ENCODE measurements at places on chromosomes 12 and 14.
A peak's percentile ranks its signal among the peaks of the same experiment; 100 is the strongest.

GRCh38 chr12:25195056-25195971 is at the start of the genes DNAI7 and ETFRF1:
TSS of gene DNAI7 (minus strand) at chr12:25195160. CDS start at chr12:25195078, 82 bp downstream.
TSS of gene ETFRF1 (plus strand) at chr12:25195237. CDS start at chr12:25203957, 8,720 bp downstream.
- DNase-seq: peak; percentile 100

GRCh38 chr12:113443030-113443539 is 20.9 kb downstream of the SDSL start:
- DNase-seq: no peak

- DNase-seq: no peak
Measured at GRCh38 chr14:90559811-90560492, 163.1 kb downstream of the CALM1 start.

GRCh38 chr12:16238661-16239060 is 38.8 kb downstream of the SLC15A5 start:
- DNase-seq: no peak

GRCh38 chr14:101534198-101534597 is 27.1 kb upstream of the DIO3 start:
- no peak for DNase-seq

DNA sequence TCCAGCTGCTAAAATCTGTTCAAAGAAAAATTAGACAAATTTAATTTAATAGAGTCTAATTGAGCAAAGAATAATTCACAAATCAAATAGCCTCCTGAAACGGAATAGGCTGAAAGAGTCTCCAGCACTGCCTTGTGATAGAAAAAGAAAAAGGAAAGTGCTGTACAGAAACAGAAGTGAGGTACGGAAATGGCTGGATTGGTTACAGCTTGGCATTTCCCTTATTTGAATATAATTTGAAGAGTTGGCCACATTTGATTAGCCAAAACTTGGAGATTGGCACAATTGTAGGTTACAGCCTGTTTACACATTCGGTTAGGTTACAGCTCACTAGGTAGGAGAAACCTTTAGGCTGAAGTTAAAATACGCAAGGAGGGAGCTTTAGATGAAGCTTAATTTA is 24.8 kb upstream of the PCED1B start:
- no peak for DNase-seq

DNA sequence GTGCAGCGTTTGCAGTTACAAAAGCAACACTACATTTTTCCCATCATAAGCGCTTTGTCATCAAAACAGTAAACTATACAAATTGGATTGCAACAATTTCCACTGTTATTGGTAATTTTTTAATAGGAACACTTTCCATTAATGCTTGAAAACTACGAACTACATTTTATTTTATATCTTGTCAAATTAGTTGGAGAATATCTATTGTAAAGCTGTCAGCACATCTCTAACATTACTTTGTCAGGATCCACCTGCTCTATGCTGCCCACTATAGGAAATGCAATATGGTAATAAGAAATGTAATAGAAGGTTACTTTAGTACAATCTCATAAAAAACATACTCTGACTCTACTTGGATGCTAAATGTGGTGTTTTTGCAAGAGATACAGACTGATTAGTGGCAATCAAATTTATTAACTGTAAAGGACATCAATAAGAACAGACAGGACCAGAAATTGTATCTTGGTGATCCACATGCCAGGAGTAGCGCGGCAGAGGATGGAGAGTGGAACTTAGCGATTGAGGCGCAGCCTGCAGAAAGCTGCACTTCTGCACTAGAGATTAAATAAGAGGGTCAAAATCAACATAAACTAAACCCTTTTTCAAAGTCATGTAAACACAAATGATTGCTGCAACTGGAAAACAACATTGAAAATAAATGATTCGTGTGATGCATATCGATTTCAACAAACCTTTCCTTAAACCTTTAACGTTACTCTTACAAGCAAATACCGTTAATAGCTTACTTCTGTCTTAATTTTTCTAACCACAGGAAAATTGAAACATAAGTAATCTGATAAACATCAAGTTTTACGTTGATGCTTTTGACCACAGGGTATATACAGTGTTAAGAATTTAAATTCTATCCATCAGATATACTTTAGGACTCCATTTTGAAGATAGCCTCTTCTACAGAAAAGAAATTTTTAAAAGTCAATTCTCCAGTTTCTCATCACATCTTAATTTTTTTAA is 3.6 kb upstream of the ARID2 start:
- peak; percentile 64 for DNase-seq

GRCh38 chr12:68374307-68374982 is 42.3 kb upstream of the MDM1 start:
- no peak for DNase-seq

DNA sequence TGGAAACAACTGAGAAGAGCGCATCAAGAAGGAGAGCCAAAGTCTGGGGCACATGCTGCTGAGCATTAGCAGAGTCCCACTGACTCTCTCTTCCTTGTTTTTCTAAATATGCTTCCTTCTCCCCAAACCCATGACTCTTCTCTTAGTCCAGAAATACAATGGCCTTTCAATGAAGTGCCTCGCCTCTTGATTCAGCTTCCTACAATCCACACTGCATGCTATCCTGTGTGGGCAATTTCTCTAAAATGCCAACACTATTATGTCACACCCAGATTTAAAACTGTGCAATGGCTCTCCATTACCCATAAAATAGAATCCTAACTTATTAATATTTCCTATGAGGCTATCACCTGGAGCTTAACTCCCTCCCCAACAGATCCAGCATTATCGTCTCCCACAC is 198.6 kb downstream of the RPAP3 start:
- no peak for DNase-seq

- DNase-seq: peak; percentile 73
Measured at GRCh38 chr12:106227641-106228319, 20.0 kb downstream of the CKAP4 start.

DNA sequence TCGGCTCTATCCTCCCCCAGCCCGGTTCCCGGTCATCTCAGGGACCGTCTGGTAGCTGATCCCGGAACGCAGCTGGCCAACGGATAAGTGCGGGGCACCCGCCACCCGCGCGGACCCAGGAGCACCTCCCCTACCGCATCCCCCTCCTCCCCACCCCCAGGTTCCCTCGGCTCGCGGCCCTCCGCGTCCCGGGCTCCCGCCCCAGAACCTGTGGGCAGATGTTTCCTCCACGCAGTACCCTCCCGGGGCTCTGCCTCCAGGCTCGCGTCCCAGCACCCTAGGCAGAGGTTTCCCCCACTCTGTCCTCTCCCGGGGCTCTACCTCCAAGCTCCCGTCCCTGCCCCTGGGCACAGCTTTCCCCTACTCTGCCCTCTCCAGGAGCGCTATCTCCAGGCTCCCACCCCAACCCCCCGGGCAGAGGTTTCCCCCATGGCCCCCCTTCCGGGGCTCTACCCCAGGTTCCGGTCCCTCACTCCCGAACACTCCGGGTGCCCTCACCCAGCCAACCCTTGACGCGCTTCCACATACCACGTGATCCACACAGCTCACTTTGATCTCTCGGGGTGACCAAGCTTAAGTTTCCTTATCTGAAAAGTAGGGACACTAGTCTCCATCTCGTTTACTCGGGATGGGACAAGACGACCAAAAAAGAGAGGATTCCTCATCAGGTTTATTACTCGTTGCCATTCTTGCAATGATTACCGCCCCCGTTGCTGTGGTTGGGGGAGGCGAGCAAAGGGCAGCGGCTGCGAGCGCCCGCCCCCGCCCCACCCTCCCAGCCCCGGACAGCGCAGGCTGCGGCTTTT is at the start of gene CCDC38:
TSS of gene CCDC38 (minus strand) at position 91 of the 806 bp plus-strand sequence. CDS start 6,105 bp downstream, outside the sequence.
- peak; percentile 85 for DNase-seq

DNA sequence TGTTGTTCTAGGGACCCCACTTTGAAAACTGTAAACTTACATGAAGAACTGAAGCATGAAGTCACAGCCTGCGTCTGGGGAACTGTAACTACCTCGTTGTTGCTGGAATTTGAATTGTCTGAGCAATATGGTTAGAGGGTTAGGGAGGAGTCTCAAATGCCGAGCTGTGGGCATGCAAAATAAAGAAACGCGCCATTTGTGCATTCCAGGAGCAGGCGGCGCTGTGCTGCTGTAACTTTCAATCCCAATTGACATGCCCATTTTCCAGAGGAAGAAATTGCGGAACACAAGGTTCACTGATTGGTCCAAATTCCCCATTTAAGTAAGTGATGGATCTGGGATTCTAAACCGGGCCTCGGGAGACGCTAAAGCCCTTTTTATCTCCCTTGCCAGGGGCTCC is 61.3 kb downstream of the ZNF664 start:
- DNase-seq: no peak

GRCh38 chr14:56092763-56093162 is 25.4 kb upstream of the PELI2 start:
- DNase-seq: no peak

DNA sequence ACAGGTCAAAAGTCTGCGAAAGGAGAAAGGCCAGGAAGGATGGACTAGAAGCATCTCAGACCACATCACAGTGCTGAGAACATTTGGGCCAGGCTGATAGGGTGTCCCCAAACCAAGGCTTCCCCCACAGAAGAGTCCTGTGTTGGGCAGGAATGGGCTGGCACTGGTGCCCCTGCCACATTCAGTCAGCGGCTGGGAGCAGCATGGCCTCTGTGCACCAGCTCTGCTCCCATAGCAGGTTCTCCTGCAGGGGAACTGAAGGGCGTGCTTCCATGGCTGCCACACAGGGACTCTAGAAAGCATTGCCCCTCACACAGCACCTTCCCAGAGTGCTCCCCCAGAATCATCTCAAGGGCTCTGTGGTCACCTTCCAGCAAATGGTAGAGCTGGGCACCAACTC is 17.5 kb downstream of the EVL start:
- DNase-seq: no peak

DNA sequence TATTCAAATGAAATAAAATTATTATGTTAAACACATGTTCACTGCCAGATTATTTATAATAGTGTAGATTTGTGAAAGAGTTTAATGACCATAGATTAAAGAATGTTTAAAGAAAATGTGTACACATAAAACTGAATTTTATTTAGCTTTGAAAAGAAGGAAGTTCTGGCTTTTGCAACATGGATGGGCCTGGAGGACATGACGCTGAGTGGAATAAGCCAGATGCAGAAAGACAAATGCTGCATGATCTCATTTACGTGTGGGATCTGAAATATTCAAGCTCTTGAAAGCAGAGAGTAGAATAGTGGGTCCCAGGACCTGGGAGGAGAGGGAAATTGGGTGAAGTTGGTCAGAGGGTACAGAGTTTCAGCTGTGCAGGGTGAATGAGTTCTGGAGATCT is 1261.2 kb downstream of the TMEM121 start:
- no peak for DNase-seq

GRCh38 chr12:19778797-19779196 is 339.5 kb downstream of the AEBP2 start:
- no peak for DNase-seq

DNA sequence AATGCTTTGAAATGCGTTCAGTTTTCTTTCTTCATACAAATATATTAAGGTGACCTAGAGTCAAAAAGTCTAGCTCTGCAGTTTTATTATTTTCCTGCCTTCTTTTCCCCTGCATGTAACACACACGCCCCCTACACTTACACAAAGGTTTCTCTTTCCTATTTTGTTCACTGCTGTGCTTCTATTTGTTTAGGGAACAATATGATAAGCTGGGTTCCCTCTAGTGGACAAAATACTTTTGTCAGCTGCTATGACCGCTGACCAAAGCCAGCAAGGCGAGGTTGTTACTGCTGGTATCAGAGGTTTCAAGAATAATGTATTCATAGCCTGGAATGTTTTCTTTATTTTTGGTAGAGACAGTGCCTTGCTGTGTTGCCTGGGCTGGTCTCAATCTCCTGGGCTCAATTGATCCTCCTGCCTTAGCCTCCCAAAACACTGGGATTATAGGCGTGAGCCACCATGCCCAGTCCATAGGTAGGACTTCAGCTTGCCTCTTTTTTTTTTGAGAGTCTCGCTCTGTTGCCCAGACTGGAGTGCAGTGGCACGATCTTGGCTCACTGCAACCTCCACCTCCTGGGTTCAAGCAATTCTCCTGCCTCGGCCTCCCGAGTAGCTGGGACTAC is 33.4 kb downstream of the FNTB start:
- DNase-seq: peak; percentile 79

GRCh38 chr14:90675399-90675798 is 140.8 kb downstream of the TTC7B start:
- no peak for DNase-seq

DNA sequence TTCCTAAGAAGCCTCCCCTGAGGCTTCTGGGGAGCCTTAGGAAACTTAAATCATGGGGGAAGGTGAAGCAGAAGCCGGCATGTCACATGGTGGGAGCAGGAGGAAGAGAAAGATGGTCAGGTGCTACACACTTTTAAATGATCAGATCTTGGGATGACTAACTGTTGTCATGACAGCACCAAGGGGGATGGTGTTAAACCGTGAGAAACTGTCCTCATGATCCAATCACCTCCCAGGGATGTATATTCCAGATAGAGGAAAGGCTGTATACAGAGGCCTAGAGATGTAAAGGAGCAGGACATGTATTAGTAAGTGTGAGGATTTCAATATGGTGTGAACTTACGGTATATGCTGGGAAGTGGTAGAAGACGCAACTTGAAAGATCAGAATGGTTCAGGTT is 121.1 kb downstream of the CAND1 start:
- no peak for DNase-seq

DNA sequence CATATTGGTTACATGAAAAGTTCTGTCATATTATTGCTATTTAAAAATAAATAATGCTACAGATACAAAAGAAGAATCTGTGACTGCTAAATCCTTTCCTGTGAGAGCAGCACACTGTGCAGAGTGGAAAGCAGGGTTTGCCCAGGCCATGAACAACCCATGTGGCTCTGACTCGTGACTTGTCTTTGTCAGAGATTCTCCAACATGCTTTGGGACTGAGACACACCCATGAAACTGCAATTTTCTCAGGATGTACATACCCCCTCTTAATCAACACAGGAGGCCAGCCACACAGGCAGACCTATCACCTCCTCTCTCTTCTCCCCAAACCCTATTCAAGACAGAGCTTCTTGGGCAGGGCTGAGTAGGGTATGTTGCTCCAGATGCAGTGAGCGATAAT is 96.8 kb upstream of the NTF3 start:
- DNase-seq: no peak

DNA sequence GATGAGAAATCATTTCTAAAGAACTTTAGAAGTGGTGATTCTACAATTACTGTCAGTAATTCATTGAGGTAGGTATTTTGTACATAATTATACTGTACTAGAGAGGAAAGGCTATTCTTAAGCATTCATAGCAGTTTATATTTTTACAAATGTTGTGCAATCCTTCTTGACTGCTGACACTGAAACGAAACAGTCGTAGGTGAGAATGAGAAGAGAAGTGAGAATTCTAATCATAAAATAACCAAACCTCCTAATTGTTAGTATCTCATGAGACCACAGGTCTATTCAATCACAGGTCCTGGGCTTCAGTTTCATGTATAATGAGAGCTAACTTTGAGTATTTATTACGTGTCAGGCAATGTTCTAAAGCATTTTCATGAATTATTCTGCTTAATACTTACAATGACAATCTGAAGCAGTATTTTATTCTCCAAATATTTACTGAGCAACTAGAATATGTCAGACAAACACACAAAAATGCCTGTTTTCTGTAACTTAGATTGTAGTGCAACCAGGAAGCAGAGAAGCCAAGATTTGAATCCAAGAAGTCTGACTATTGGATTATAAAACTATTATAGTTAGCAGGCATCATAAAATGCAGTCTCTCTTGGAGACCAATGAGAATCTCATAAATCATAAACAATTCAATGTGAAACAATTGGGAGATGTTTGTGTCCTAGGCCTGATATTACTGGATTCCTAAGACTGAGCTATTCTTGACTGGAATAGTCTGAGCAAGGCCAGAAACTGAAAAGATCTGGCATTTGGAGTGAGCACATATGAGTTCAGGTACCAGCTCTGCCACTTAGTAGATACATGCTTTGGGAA is 24.3 kb downstream of the RERG start:
- no peak for DNase-seq

GRCh38 chr14:97641827-97642226 is 844.6 kb downstream of the VRK1 start:
- no peak for DNase-seq

- DNase-seq: no peak
Measured at GRCh38 chr12:1994429-1995143, 9.7 kb downstream of the DCP1B start.
